ENCODE measurements at places on chromosomes 7 and 10.

- DNase-seq, result no peak
Observed at GRCh38 chr10:76192694-76193320, 761.4 kb downstream of the LRMDA start.

- no peak for DNase-seq
Observed at GRCh38 chr7:35380739-35381224, 126.9 kb upstream of the TBX20 start.

DNA sequence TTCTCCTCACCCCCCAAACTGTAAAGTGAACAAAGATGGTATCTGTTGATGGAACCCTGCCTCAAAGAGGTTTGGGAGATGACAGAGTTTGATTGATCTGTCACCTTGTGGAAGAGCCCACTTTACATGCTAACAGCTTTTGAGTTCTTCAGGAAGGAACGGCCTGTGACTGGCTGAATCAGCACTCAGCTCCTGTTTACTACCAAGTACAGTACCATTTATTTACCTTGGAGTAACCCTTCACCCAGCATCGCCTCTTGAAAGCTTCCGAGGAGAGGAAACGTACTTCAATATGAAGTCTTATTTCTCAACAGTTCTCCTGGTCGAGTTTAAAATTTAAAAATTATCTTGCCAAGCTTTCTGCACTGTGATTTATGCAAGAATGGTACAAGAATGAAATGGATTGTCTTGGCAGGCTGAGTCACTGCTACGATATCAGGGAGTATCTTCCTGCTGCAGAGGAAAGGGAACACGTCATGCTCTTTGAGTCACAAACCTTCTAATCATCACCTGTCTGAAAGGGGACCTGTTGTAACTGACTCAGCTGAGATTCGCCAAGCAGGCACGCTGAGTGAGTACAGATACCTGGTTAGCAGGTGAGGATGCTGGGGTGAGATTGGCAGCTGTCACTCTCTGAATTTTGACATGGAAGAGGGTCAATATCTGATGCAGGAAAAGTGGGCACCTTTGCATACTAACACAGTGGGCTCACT, 30.1 kb downstream of the KLF6 start:
- peak; percentile 86 for DNase-seq

DNA sequence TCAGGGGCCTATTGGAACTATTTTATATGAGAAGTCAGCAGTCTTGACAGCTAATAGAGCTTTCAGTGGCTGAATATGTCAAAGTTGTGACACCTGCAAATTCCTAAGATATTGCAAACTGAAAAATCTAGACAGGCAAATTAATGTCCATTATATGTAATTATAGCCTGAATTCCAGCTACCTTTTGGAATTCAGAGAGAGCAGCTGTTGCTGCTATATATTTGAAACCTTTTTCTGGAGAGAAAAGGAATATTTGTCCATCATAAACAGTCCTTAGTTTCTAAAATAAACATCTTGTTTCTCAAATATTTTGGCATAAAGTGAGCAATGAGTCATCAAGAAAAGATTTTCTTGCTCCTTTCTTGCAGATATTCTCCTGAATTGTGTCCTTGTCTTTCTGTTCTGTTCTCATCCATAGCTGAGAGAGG, 408.9 kb upstream of the SEMA3D start:
- peak; percentile 68 for DNase-seq

GRCh38 chr7:46387646-46388045, 466.6 kb upstream of the IGFBP3 start:
- peak; percentile 65 for DNase-seq

- DNase-seq, result no peak
Observed at GRCh38 chr7:48636391-48637015, 287.8 kb upstream of the CDC14C start.

DNA sequence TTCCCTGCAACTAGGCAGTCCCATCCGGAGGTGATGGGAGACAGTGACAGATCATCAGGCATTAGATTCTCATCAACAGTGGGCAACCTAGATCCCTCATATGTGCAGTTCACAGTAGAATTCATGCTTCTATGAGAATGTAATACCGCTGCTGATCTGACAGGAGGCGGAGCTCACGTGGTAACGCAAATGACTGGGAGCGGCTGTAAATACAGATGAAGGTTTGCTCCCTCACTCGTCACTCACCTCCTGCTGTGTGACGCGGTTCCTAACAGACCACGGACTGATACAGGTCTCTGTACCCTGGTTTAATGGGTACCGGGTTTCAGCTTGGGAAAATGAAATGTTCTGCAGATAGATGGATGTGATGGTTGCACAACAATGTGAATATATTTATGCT, 47.8 kb upstream of the PIK3AP1 start:
- no peak for DNase-seq

DNA sequence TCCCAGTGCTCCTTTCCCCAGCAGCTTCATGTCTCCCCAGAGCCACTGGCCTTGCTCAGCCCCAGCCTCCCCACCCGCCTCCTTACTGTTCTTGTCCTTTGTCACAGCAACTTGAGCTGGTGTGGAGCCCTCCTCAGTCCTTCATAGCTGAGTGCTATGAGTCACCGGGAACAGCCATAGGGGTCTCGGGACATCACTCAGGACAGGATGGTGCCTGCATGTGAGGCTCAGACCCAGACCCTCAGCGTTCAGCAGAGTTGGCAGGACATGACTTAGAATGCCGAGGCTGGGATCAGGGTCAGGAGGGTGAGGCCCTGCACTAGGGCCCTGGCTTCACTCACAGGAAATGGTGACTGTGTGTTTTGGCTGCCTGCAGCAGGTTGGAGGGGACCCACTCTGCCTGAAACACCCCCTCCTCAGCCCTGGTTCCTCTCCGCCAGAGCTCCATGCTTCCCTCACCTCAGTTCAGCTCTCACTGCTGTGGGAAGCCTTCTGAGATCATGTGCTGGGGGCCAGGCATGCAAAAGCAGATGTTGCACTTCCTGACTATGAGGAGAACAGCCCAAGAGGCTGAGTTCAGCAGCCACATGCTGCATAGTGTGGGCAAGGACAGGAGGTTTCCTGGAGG, 40.7 kb upstream of the GJD4 start:
- DNase-seq, result peak; percentile 67
